ENCODE measurements at places on chromosomes 6 and 20. TPM values are rescaled to one million over a fixed set of nuclear protein-coding genes. Genes with fewer than 3 reads are reported as not detected.
A peak's percentile ranks its signal among the peaks of the same experiment; 100 is the strongest.

GRCh38 chr20:7770046-7770445, 170.2 kb downstream of the HAO1 start:
- DNase-seq: no peak

- no peak for DNase-seq
Measured at GRCh38 chr6:134640229-134640628, 309.7 kb downstream of the ALDH8A1 start.

GRCh38 chr20:24490598-24490997, 21.2 kb downstream of the SYNDIG1 start:
- no peak for DNase-seq

DNA sequence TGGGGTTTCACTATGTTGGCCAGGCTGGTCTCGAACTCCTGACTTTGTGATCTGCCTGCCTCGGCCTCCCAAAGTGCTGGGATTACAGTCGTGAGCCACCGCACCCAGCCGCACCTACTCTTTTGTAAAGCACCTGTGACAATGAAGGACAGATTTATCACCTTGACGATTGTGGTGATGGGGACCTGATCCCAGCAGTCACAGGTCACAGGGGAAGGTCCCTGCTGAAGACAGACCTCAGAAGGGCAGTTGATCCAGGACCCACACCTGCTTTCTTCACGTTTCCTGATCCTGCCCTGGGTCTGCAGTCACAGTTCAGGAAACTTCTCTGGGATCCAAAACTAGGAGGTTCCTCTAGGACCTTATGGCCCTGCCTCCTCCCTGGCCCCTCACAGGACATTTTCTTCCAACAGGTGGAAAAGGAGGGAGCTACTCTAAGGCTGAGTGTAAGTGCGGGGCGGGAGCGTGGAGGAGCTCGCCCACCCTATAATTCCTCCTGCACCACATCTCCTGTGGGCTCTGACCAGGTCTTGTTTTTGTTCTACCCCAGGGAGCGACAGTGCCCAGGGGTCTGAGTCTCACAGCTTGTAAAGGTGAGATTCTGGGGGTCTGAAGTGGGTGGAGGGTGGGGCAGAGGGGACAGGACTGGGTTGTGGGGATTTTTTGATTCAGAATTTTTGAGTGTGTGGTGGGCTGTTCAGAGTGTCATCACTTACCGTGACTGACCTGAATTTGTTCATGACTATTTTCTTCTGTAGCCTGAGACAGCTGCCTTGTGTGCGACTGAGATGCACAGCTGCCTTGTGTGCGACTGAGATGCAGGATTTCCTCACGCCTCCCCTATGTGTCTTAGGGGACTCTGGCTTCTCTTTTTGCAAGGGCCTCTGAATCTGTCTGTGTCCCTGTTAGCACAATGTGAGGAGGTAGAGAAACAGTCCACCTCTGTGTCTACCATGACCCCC, 3.0 kb downstream of the HLA-E start:
- DNase-seq: no peak

GRCh38 chr20:38875175-38875993, 50.8 kb upstream of the FAM83D start:
- no peak for DNase-seq

- no peak for DNase-seq
Measured at GRCh38 chr6:77456531-77457248, 6.6 kb downstream of the HTR1B start.

GRCh38 chr20:8854571-8854970, 214.3 kb upstream of the PLCB4 start:
- DNase-seq: no peak

DNA sequence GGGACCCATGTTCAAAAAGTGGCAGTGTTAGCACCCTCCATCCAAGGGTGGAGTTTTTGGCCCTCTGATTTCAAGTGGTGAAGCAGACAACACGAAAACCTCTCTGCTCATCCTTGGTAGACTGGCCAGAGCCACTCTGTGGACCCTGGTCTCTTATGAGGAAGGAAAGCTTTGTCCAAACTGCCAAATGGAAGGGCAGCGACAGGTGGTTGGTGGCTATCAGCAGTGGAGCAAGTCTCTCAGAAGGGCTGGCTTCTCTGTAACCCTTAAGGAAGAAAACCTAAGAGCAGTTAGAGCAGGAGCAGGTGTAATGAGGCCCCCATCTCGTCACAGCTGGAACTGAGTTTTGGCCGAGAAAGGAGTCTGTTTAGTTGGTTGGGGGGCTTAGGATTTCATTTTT, 155.8 kb downstream of the SLC16A10 start:
- no peak for DNase-seq

DNA sequence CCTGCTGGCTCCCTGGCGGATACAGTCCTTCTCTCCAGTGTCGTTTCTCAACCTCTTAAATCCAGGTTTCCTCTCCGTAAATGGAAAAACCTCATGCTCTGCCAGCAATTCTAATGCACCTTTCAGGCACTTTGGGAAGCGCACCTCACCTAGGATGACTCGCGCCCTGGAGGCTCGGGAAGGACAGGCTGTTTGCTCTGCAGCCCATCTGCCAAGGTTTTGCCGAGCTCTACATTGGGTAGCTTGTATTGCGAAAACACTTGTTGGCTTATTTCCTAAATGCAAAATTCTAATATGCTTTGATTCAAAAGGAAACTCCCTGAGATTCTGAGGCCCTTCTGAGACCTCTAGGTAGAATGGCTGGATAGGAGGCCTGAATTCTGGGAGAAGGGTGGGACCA, 102.6 kb upstream of the MLN start:
- DNase-seq: no peak

- no peak for DNase-seq
Measured at GRCh38 chr6:108762394-108762793, 85.8 kb upstream of the ARMC2 start.

DNA sequence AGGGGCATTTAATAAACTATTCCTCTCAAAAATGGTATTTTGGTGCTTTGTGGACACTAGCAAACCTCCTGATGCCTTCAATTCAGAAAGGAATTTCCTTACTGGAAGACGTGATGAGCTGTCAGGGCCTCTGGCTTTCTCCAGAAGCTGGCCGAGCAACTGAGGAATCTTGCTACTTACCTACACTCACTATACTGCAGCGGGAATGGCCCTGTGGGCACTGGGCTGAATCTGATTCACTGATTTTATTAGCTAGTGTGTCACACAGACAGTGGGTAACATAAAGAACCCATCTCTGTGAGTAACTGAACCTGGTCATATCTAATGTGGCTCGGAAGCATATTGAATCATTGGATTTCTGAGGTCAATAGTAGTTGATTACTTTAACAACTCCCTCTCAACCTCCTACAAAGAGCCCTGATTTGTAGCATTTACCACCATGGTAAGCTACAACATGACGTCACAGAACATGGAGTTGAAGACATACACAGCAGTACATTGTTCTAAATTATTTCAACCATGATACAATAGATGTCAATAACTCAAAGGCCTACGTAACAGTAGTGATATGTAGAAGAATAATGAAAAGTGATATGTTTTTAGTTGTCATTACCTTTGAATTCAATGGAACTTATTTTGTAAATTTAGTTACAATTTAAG, 232.1 kb downstream of the SYNE1 start:
- DNase-seq: no peak

GRCh38 chr6:160986851-160987250, 4.7 kb upstream of the MAP3K4 start:
- peak; percentile 42 for DNase-seq

DNA sequence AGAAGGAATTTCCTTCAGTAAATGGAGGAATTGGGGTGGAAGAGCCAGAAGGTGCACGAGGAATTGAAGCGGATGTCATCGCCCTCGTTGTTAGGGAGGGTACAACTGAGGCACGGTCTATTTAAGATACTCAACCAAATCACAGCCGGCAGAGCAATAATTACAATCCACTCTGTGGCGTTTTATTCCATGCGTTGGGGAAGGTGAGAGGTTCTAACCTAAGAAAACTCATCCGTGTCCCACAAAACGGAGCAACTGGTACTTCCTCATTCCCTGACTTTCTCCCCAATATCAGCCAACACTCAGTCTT, 802 bp upstream of the RRBP1 start:
- DNase-seq: no peak

GRCh38 chr6:166587631-166588413, 1.3 kb upstream of the RAMACL start:
- no peak for DNase-seq

DNA sequence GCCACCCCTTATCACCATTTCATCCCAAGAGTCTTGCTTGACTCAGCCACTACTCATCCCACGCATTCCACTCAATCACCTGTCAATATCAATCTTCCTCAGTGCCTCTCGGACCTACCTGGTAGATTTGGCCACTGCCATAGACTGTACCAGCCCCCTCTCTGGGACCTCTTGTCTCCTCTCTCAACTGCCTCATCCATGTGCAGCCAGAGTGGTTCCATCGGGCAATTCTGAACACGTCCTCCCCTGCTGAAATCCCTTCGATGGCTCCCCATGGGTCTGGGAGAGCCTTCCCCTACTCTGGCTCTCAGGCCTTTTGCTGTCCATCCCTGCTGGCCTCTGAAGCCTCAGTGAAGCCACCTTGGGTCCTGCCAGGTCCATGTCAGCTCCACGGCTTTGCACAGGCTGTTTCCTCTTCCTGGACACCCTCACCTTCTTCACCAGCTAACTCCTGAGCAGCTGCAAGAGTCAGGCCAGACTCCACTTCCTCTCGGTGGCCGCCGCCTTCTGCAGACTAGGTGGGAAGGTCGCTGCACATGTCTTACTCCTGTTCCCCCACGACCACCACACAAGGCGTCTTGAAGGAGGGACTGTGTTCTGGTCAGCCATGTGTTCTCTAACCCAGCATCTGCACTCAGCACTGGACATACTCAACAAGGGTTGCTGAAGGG, 120.4 kb downstream of the TOX2 start:
- peak; percentile 81 for DNase-seq

- peak; percentile 24 for DNase-seq
Measured at GRCh38 chr20:23425129-23425528, 3.8 kb upstream of the NAPB start.

- DNase-seq: no peak
Measured at GRCh38 chr20:58179432-58180099, 48.9 kb downstream of the ANKRD60 start.

Gene TBC1D32
- 3.3 TPM for total RNA-seq

Gene E2F1
- total RNA-seq: 5.0 TPM

Gene KHDRBS2
- not detected for total RNA-seq

Gene ISM1
- total RNA-seq: 7.1 TPM

Gene PNPLA1
- not detected for total RNA-seq

Gene MMP24
- 0.83 TPM for total RNA-seq

Gene BANF2
- not detected for total RNA-seq

Gene HSD17B8
- total RNA-seq: 15.0 TPM

Measured in esophagus muscularis mucosa (tissue), 4 donors.